ENCODE measurements at places on chromosomes 3 and 15.

- DNase-seq = peak; percentile 55
These were observed 767 bp downstream of the GLT8D1 start for GRCh38 chr3:52704611-52705437.

DNA sequence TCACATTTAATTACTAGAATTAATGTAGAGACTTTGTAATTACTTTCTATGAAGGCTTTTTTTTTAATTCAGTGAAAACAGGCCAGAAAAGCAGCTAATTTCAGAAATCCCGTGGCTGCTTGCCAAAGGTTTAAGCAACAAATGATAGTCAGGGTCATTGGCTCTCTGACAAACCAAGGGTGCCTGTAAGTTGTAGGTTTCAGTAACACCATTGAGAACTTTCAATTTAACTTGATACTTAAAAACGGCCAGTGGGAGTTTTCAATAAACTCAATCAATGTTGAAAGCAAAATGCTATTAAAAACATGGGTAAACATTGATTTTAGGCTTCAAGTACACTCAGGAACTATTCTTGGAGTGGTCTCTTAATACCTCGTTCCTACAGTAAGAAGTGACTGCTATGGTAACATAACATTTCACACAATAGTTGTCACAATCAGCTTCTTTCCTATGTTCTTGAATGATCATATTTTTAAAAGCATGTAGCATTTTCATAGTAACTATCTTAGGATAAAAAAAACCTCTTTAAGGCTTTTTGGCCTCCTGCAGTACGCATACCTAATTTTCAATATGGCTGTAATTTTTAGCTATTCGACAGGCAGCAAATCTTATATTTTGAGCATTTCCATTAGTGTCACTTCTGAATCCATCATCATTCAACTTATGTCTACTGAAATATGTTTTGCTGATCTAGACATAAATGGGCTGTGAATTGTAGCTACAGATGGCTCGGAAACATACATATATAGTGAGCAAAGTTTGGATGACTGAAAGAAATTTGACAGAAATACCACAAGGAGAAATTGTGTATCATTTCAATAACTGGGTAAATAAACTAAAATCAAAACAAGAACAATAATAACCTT lies 592.1 kb upstream of the GBE1 start:
- DNase-seq = no peak

GRCh38 chr15:57534281-57534680 lies 57.4 kb upstream of the MYZAP start:
- DNase-seq = no peak

DNA sequence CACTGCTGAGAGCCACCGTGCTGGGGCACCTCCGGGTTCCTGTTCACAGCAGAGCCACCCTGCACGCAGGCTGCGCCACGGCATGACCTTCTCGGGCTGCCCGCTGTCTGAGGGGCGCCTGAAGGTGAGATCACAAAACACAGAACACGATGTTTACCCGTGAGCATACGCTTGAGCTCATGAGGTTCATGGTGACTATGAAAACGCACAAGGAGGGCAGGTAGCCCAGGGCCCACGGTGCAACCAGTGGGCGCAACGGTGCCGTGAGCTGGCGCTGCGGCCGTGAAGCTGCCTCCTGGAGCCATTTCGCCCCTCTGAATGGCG lies 36.1 kb downstream of the KLHL25 start:
- DNase-seq = no peak

GRCh38 chr3:59425371-59425770 lies 375.5 kb upstream of the CFAP20DC start:
- DNase-seq = no peak

DNA sequence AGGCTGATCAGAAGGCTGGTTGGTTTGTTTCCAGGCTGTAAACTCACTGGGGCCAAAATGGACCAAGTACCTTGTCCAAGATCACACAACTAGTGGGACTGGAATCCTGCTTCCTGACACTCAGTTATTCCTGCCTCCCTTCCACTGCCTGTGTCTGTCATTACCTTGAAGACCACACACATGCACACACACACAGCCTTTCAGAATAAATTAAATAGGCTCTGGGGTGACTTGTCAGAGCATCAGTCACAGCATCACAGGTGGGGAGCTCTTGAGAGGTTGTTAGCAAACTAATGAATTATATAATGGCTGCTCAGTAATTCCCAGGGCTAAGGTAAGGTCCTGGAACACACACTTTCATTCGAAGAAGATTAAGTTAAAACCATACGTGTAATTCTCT lies 231.8 kb downstream of the UACA start:
- no peak for DNase-seq

DNA sequence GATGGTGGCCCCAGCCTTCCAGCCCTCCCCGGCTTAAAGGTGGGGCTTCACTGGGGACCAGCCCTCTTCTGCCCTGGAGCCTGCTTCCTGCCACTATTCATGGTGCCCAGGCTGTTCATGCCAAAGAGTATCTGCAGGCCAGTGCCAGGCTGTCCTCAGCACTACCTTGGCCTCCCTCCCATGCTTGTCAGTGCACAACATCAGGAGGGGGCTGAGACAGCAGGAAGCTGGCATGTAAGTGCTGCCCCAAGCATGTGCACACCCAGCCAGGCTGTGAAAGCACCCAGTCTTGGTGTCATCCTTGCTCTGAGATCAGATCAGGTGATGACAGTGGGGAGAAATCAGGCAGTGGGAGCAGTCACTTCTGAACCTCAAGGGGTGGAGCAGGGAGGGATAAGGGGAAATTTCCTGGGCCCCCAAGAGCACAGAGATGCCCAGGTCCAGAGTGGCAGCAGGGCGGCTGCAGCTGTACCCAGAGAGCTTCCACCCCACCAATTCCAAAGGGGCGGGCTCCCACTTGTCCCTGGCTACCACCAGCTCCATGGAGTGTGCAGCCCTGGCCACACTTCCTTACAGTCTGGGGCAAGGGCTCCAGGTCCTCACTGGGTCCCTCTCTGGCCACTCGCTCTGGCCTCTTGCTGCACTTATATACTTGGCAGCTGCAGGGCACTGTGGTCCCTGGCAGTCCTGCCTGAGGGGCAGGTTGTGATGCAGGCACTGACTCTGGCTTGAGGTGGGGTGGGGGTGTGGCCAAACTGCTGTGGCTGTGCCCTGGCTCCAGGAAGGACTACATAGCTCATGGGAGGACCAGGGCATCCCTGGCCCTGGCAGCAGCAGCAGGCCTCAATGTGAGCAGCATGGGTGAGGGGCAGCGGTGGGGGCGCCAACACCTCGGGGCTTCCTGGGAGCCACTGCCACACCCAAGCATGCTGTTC lies 91.4 kb upstream of the TNFSF10 start:
- DNase-seq = no peak

- DNase-seq = no peak
These were observed 79.8 kb downstream of the SEMA5B start for GRCh38 chr3:122947738-122948137.

DNA sequence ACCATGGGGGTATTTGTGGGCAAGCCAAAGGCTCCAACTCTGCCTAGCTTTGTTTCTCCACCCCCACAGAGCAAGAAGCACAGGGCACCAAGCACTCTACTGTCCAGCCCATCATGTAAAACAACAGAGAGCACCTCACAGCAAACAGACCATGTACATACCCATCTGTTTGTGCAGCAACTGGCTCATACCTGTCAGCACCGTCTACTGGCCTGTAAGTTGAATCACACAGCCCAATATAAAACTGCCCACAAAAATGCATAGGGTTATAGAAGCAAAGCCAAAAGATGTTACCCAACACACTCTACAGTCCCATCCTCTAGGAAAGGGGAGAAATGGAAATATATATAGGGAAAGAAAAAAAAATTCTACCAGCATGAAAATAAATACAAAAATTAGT lies 139.7 kb upstream of the CPNE4 start:
- DNase-seq = no peak

GRCh38 chr3:5186858-5187155 lies 700 bp upstream of the EDEM1 start:
- no peak for DNase-seq

DNA sequence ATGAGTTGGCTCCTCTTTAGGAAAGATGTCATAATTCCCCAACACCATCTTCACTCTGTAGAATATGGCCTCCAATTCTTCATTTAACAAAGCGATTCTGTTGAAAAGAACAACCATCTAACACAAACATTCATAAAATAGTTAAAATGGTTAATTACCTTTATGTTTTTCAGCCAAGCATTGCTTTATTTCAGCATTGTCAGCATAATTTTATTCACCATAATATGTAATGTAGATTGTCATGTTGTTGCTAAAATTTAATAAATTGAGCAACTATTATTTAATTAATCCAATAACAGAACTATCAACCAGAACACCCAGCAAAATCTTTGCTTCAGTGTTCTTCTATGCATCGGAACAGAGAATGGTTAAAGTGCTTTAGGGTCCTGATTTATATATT lies 46.2 kb upstream of the EPHA3 start:
- no peak for DNase-seq

- no peak for DNase-seq
These were observed 60.5 kb upstream of the CTDSPL2 start for GRCh38 chr15:44366971-44367370.

DNA sequence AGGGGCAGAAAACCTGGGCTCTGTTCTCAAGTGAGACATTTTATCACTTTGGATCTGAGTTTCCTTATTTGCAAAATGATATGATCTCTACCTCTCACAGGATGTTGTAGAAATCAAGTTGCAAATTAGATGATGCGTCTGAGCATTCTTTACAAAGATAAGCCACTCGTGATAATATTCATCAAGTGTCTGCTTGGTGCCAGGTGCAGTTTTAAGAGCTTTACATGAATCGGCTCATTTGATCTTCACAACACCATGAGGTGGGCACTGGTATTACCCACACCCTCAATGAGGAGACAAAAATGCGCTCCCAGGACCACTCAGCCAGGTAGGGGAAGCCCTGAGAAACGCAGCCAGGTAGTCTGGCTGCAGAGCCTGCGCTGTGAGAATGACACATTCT lies 59.1 kb upstream of the CA12 start:
- no peak for DNase-seq

DNA sequence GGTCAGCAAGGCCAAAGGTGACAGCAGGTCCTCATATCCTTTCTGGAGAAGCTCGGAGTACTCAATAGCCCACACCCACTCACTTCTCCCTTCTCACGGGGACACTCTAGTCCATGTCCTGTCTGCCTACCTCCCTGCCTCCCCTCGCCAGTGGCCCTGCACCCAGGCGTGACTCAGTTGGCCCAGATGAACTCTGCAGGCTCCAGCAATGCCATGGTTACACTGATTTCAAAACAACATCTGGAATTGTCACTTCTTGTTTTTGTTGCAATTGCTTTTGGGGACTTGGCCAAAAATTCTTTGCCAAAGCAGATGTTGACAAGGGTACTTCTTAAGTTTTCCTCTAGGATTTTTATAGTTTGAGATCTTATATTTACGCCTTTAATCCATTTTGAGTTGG lies 13.0 kb downstream of the IL16 start:
- no peak for DNase-seq

- no peak for DNase-seq
These were observed 251.1 kb downstream of the CHL1 start for GRCh38 chr3:447671-448070.

GRCh38 chr15:60760646-60761504 lies 281.9 kb upstream of the ICE2 start:
- DNase-seq = no peak

GRCh38 chr15:92847841-92848240 lies 52.3 kb upstream of the CHD2 start:
- no peak for DNase-seq

DNA sequence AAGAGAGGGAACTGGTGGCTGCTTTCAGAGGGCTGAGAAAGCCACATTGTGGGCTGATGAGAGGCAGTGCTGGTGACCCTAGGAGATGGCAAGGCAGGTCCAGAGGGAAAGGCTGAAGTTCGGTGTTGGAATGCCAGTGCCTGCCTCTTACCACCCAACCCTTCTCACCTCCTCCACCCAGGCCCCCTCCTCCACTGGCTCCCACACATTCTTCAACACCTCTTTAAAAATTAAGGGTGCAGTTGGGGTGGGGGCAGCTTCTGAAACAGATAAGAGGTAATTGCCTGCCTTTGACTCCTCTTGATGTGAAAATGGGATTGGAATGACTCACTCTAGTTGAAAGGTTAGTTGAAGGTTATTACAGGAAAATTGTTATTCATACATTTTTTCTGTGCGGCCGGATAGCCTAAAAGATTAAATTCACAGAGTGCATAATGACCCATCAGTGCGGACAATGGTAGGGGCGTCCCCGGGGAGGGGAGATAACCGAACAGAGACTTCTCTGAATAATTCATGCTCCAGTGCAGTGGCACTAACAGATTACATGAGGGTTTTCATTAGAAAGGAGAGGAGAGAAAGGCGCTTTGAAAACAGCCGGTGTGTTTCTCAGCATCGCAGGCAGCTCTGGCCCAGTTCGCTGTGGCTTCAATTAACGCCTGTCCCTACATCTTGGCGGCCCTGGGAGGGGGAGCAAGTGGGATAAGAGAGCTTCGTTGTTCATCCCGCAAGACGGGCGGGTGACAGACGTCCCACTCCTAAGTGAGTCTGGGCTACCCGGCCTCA lies 212.4 kb downstream of the TLE3 start:
- DNase-seq = no peak

DNA sequence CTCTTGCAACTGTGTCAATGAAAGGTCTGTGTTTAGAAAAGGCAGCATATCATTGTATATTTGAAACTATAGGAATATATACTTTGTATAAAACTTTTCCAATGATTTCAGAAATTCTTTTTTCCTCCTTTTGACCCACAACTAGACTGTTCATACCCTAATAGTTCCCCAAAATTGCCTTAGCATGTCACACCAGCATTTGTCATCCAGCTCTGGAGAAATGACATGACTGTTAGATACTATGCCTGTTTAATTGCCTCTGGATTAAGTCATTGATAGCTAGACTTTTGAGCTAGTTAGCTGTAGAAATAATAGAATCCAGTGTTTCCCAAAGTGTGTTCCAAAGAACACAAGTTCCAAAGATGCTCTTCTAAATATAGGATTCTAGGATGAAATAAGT lies 32.4 kb downstream of the B3GALNT1 start:
- DNase-seq = no peak

GRCh38 chr15:69992348-69992747 lies 105.4 kb downstream of the TLE3 start:
- DNase-seq = no peak

DNA sequence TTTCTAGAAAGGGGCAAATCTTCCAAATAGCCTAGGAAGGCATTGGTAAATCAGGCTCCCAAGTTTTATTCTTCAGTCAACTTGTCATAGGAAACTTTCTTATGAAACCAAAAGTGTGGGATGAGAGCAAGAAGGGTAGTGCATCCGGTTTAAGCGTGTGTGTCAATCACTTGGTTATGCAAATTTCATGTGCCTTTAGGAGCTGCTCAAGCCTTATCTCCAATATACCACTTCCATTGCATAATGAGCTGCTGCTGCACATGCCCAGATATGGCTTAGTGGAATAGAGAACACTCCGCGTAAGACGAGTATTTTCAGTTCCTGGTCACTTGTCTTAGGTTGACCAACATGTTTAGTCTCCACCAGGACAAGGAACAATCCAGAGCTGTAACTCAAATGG lies 242.1 kb downstream of the CBLB start:
- no peak for DNase-seq

GRCh38 chr3:131819381-131820055 lies 215.3 kb downstream of the CPNE4 start:
- DNase-seq = no peak

Measured in erythroblast (primary cell).